ENCODE measurements at places on chromosomes 2 and 18. TPM values are rescaled to one million over a fixed set of nuclear protein-coding genes. Genes with fewer than 3 reads are reported as not detected.

DNA sequence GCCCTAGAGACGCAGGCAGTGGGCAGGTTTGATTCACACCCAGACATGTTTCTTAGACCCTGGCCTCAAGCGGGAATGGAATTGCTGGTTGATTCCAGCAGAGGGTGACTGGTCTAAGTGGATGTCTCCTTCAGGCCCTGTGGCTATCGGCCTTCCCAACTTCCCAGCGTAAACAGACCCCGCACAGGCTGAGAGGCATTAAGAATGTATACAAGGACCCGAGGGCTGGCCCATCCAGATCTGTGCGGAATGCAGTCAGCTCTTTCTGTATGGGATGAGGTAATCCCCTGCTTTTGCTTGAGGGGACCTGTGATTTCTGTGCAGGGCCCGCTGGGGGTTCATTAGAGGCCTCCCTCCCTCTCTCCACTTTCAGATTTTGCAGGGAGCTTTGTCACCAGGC, 6.5 kb downstream of the ACKR3 start:
- DNase-seq, result no peak

GRCh38 chr2:231707625-231707926, 749 bp upstream of the PTMA start:
- peak; percentile 83 for DNase-seq

GRCh38 chr2:160324161-160324800, 124.2 kb upstream of the ITGB6 start:
- DNase-seq, result peak; percentile 69

DNA sequence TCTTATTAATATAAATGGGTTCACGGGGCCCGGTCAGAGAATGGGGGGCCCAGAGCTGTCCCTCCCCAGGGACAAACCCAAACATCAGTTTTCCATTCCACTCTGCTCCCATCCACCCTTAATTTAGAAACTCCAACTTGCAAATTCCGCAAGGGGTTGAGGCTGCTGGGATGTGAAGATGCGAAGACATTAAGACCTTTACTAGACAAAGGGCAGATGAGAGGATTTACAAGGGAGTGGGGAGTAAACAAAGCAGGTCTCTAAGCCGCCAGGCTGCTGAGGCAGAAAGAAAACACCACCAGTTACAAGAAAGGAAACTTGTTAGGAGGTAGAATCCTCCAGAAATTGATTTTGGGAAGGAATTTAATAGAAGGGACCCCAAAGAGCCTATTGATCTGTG, 33.1 kb downstream of the MARCO start:
- no peak for DNase-seq

RIT2 gene
- not detected for polyA plus RNA-seq

TNS1 gene
- 121 TPM for polyA plus RNA-seq

DNAJC5G gene
- not detected for polyA plus RNA-seq

DNA sequence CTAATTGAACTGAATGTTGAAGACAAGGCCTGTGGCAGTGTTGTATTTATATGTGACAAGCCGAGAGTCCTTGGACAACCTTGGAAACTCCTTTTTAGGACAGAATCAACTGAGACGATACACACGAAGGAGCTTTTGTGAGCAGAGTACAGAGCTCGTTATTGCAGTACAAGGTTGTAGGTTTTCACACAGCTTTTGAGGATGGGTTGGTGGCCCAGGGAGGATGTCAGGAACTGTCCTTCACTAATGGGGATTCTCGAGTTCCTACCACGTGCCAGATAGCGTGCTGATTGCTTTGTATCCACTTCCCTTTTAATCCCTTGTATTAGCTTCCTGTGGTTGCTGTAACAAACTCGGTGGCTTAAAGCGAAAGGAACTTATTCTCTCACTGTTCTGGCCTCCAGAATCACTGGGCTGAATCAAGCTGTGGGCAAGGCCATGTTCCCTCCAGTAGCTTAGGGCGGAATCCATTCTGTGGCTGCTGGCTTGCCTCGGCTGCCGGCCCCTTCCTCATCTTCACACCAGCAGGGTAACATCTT, 20.2 kb downstream of the INPP4A start:
- DNase-seq, result peak; percentile 53

DNA sequence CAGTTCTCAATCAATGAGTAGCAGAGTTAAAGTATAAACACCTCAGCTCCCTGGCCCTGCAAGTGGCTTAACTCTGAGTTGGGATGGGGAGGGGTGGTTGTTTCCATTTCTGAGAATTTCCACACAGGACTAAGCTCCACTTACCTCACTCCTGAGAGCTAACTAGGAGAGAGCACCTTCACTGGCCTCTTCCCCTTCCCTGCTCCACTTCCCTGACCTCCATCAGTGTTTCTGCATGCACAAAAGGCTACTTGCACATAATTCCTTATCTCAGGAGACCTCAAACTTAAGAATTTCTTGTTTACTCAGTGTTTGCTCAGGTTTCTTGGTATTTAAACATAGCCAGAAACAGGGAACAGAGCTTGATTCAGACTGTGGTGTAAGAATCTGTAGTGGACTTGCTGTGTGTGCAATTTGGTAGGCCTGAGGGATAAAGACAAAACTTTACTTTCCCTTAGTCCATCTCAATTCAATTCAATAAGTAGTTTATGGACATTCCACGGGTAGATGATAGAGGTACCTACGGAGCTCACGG, 97.2 kb downstream of the PID1 start:
- no peak for DNase-seq

DNA sequence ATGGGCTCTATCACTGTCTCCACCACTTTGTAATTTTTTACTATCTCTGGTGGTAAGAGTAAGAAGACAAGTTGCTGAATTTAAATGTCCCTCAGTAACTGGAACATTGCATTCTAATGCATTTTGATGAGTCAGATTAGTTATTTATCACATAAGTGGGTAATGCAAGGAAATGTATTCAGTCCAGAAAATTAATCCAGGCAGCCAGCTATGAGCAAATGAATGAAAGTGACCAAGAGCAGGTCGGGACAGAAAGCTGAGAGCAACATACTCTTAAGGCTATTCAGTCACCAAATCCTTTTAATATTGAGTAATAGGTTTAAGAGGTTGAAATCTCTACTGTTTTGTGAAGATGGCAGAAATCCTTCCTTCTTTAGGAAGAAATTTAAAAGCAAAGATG, 265.5 kb upstream of the PARD3B start:
- no peak for DNase-seq

All from muscle of leg (tissue), 16 donors.